Osteocyte (in vitro differentiated cells): ENCODE measurements at places on chromosomes 1 and 21. TPM values are rescaled to one million over a fixed set of nuclear protein-coding genes. Genes with fewer than 3 reads are reported as not detected.

- no peak for DNase-seq
These were observed 90.0 kb downstream of the SELENOF start for GRCh38 chr1:86823821-86824500.

Gene F5
- total RNA-seq = not detected in 2 replicates

Gene SHC1
- total RNA-seq = 219 and 239 TPM in 2 replicates

- no peak for DNase-seq
These were observed 110.7 kb upstream of the ERRFI1 start for GRCh38 chr1:8136766-8137165.

- no peak for DNase-seq
These were observed 542 bp downstream of the EIF2B3 start for GRCh38 chr1:44985747-44986359.

DNA sequence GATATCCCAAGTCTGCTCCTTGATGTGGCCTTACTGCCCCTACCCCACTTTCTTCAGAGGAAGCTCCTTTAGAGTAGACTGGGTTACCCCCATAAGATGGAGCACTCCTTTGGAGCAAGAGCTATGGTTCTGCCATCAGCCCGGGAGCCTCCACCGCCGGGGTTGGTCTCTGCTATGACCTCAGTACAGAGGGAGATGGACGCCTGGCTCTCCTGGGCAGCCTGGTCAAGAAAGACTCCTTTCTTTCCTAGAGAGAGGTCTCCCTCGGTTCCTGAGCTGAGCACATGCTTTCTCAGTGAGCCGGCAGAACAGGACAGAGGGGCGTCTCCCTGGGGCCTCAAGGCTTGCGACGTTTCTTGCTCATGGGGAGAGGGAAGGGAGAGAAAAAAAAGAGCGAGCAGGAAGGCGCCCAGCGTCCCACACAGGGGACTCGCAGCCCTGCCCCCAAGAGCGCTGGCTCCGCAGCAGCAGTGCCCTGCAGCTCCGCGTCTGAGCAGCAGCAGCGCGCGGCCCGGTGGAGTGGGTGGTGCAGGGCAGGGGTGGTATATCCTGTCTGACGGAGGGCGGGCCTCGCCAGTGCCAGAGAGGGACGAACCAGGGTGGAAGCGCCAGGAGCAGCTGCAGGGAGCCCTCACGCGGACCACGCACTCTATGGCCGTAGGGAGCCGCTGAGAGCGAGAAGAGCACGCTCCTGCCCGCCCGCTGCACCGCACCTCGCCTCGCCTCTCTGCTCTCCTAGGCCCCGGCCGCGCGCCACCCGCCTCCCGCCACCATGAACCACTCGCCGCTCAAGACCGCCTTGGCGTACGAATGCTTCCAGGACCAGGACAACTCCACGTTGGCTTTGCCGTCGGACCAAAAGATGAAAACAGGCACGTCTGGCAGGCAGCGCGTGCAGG is at the start of gene PKP1:
TSS of gene PKP1 (plus strand) at position 576 of the 899 bp plus-strand sequence. CDS start at position 773, 197 bp downstream.
- no peak for DNase-seq

- DNase-seq = no peak
These were observed 125.8 kb downstream of the CAPN8 start for GRCh38 chr1:223539750-223540149.

Gene HEYL
- total RNA-seq = 1.3 and 1.4 TPM in 2 replicates

GRCh38 chr1:173042806-173043205 is 7.9 kb downstream of the TNFSF18 start:
- DNase-seq = no peak

Gene DIRAS3
- 1.4 and 1.7 TPM in 2 replicates for total RNA-seq

- no peak for DNase-seq
These were observed 15.5 kb downstream of the FMN2 start for GRCh38 chr1:240107058-240107684.

- DNase-seq = no peak
These were observed 88.8 kb downstream of the MRPL39 start for GRCh38 chr21:25518491-25518911.

DNA sequence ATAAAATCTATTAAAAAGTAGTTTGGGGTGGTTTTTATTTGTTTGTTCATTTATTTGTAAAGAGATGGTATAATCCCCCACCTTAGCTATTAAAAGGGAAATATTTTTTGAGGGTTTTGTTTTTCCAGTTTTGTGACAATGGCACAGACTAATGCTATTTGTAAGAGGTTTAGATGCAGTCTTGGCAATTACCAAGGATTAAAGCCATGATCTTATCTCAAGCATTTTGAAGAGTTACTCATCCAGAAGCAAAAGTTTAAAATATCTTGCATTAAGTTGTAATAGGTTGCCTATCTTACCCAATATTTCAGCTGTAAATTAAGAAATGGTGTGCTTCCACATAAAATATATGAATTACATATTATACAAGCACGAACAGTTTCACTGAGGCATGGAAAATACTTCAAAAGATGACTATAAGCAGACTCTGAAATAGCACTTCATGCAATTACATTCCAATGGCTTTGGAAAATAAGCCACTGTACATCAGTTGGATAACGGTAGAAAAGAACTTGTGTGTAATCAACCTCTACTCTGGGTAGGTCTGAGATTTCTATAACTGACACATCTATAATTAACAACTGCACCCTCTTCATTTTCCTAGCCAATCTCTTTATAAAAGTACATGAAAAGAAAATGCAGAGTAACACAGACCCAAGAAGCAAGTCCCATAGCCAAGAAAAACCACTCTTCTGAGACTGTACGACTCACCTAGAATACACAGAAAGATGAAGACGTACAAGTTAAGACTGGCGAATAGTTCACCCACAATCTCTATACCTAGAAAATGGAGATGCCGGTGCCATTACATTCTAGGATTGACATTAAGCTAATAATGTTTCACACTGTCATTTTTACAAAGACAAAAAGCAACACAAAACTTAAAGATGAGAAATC is 95.2 kb downstream of the PTPN14 start:
- no peak for DNase-seq

Gene LY9
- not detected in 2 replicates for total RNA-seq

DNA sequence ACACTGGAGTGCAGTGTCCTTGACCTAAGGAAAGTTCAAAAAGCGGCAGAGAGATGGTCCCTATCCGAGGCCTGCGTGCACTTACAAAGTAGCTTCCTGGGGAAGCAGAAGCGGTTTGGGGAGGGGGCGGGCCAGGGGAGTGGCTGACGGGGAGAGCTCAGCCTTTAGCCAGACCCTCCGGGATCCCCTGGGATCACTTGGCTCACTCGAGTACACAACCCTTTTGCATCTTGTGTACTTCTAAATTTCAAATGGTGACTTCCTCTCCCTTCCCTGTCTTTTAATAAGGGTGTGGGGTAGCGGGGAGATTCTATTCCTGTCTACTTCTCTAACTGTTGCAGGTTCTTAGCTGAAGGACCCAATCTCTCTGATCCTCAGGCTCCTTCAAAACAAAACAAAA is 18.1 kb upstream of the SNX27 start:
- DNase-seq = no peak

Gene SDC3
- total RNA-seq = 54.4 and 63.4 TPM in 2 replicates
